NCI-H446 (cell line): ENCODE measurements at places on chromosomes 4 and X.

- no peak for DNase-seq
These were observed 125.1 kb upstream of the FRG1 start for GRCh38 chr4:189815404-189816192.

- DNase-seq, result no peak
These were observed 191.5 kb downstream of the EDA start for GRCh38 chrX:69807400-69807799.

GRCh38 chrX:109840585-109840984 lies 107.5 kb upstream of the ACSL4 start:
- peak; percentile 16 for DNase-seq

- DNase-seq, result no peak
These were observed 11.3 kb upstream of the PCYT1B start for GRCh38 chrX:24658421-24658820.

DNA sequence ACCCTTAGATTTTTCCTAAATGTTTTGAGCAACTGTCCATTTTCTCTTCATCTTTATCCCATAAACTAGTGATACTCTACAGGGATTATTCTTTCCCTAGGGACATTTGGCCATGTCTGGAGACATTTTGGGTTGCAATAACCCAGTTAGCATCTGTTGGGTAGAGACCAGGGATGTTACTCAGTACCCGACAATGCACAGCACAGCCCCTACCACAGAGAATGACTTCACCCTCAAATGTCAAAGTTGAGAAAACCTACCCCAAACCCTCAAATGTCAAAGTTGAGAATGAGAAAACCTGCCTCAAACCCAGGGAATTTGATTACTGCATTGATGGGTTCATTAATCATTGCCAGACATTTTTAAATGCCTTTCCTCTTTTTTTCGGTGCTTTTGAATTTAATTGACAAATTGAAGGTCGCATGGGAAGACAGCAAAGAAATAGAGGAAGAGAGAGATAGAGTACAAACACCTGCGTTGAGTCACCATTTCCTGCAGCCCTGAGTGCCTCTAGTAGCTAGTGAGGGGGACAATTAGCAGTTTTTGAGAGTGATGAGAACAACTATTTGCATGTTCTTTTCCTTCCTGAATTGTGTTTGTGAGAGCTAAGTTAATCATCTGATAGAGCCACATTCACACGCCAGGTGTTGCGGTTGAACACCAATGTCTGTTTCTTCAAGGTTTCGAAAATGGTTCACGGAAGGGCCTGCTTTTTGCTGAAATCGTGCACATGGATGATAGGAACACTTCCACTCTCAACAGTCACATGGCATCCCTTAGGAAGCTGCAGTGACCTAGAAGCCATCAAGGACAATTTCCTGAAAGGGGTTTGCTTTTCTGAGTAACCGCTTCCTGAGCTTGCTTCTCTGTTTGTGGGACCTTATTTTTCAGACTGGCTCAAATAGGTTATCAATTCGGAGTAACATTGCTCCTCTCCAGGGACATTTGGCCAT lies 203.9 kb upstream of the VCX3A start:
- no peak for DNase-seq

DNA sequence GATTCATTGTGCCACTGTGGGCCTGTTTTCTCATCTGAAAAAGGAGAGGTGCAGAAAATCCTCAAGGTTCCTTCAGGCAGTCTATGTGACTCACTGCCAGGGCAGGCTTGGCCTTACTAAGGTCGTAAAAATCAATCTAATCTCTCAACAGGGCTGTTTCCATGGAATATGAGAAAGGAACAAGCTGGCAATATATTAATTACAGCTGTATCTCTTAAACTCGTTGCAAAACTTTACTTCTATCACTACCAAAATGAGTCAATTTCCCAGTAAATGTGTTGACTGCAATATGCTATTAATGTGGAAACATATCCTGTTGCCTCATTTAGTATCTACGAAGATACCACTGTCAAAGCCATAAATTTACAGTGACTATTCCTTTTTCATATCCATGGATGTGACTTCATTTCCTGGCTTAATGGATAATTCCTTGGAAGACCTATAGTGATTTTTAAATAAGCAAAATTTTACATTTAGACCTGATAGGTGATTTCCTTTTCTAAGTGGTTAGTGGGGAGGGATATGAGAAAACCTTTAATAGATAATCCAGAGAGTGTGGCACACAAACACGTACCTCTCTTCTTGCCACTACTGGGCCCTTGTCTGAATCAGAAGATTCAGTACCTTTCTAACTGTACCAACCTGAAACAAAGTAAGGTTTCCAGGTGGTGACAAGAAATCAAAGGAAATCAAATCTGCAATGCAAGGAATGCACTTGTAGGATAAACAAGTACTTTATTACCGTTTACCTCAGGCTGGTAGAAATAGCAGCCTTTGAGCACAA lies 127.4 kb upstream of the FTHL17 start:
- no peak for DNase-seq
